ENCODE measurements at places on chromosomes 3 and 15. TPM values are rescaled to one million over a fixed set of nuclear protein-coding genes. Genes with fewer than 3 reads are reported as not detected.
A peak's percentile ranks its signal among the peaks of the same experiment; 100 is the strongest.

DNA sequence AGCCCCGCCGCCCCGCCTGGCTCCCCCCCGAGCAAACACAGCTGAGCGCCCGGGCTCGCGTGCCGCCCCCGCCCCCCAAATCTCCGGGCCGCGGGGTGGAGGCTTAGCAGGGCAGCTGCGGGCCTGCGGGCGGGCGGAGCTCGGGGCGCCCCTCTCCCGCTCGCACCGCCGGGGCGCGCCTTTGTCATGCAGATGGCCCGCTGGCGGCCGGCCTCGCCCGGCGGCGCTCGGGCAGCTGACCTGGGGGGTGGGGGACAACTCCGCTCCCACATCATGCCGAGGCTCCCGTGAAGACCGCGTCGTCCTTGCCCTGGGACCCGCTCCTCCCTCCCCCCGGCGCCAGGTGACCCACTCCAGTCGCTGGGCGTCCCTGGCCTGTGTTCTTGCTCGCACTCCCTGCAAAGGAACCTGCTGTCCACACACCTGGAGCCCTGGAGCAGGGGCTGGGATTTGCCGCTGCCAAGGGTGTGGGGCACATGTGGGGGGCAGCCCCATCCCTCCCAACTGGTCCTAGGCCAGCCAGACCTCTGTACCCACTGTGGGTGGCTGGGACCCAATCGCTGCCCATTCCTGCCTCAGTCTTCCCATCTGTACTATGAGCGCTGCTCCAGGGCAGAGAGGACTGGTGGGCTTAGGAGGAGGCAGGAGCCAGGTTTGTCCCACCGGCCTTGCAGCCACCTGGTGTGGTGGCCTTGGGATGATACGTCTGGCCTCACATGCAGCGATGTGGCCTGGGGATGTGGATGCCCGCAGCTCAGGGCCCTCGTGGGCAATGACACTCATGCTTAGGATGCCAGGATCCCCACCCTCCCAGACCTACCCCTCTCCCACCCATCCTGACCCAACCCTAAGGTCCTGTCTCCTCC lies 33.5 kb downstream of the DNAJB8 start:
- DNase-seq, result peak; percentile 83

The OR4M2 gene
- not detected for total RNA-seq

The SPTBN5 gene
- total RNA-seq, result 7.2 TPM

DNA sequence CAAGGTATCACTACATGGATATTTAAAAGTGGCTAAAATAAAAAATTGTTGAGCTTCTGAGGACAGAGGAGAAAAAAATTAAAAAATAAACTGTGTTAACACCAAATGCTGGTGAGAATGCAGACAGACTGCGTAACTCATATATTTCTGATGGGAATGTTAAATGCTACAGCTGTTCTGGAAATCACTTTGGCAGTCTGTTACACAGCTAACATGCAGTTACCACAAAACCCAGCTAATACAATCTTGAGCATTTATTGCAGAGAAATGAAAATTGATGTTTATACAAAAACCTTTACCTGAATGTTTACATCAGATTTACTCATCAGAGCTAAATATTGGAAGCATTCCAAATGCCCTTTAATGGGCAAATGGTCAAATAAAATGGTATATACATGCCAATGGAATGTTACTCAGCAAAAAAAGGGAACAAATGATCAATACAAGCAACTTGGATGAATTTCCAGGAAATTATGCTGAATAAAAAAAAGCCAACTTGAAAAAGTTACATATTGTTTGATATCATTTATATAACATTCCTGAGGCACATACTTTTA lies 24.6 kb downstream of the MNS1 start:
- DNase-seq, result no peak

DNA sequence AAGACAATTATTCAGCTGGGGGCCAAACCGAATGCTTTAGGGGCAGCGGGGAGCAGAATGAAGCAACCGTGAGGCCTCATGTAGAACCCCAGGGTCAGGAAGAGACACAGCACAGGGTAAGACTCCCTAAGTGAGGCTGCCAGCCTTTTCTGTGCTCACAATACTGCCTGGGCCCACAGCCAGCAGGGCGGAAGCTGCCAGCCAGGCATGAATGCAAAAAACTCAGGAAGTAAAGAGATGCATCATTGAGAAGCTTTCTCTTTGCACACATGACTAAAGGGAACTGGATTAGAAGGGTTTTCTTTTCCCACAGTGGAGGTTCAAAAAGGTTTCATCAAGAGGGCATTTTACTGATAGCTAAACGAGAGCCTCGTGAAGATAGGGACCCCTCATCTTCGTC lies 33.3 kb downstream of the CA12 start:
- peak; percentile 78 for DNase-seq

GRCh38 chr3:108713816-108714215 lies 43.4 kb downstream of the RETNLB start:
- no peak for DNase-seq

The RMDN3 gene
- total RNA-seq, result 120 TPM

The USP50 gene
- total RNA-seq, result 0.31 TPM

GRCh38 chr3:147620906-147621305 lies 211.7 kb downstream of the ZIC1 start:
- DNase-seq, result no peak

The TMEM43 gene
- total RNA-seq, result 74.6 TPM

- DNase-seq, result no peak
Observed at GRCh38 chr3:154225536-154225935, 98.8 kb downstream of the DHX36 start.

Data from upper lobe of left lung (tissue), 6 donors.